ENCODE measurements at places on chromosomes 3 and 15.

GRCh38 chr15:59178151-59178695, 28.4 kb upstream of the LDHAL6B start:
- no peak for DNase-seq

GRCh38 chr15:80887148-80887547, 102.5 kb downstream of the MESD start:
- DNase-seq = no peak

DNA sequence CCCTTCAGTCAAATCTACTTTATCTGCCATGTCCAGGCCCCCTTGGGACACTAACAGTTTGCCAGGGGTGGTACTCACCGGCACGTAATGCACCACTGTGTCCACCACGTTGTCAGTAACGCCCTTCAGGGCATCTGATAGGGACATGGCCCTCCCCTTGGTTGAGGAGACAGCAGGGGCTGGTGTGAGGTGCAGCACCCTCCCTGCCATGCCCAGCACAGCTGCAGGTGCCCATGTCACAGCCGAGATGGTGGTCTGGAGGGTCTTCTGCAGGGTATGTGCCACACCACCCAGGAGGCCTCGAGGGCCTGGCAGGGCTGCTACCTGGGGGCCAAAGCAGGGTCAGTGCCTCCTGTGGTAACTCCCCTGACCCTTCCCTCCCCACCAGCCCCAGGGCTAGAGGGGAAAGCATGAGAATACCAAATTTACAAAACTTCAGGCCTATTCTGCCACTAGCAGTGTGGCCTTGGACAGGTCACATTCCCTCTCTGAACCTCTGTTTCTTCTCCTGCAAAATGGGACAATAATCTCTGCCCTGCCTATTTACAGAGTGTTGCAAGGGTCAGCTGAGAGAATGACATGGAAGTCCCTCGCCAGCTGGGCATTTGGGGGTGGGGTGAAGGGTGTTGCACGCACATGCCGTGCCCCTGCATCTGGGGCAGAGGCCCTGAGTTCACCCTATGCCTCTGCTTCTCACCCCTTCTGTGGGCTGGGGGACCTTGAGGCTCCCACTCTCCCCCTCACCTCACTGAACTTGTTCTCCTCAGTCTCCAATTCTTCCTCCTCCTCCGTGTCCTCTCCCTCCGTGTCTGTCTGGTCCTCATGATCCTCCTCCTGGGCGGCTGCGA, 11.8 kb upstream of the KIF7 start:
- no peak for DNase-seq

DNA sequence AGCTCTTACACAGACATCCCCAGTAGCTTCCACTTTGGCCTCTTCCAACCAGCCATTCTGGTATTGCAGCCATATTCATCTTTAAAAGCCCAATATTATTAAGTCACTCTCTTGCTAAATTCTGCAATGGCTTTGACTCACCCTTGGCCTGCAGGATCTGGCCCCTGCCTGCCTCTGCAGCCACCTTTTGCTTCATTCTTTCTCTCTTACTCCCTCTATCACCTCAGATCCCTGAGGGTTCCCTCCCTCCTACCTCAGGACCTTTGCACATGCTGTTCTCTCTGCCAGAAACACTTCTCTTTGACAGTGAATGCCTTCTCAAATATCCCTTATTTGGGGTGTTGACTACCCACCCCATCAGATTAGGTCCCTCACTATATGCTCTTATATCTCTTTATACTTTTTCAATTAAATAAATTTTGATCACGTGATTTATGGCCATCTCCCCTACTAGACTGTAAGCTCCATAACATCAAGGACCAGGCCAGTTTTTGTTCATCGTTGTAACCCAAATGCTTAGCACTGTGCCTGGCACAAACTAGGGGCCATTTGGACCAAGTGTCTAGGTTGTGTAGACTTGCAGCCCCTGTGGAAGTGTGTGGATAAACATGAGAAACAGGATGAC, 32.3 kb upstream of the UBE2Q2 start:
- DNase-seq = no peak

DNA sequence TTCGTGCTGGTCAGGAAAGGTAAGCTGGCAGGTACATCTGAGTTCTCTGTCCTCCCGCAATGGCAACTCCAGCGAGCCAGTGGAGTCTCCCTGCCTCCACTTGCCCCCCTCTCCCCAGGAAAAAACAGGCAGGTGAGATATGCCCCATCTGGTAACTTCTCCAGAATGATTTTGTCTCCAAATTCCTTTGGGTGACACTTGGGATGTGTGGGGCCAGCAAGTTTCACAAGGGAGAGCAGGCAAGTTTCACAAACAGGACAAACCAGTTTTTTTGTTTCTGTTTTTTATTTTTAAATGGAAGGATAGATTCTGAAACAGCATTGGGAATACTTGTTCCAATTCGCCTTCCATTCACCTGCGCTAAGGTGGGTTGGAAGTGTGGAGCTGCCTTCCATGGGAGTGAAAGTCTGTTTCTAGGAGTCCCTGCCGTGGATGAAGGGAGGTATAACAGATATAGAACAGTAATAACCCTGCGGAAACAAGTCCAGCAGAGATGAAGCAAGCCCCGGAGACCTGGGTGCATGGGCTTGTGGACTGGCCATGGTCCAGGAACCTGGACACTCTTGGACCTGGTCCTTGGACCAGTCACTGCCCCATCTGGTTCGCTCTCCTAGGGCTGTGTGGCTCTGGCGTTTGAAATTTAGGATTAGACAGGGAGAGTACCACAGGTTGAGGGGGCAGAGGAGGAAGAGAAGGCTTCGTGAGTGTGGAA, 22.9 kb upstream of the KIF23 start:
- DNase-seq = no peak

GRCh38 chr3:150744041-150744918, 18.7 kb downstream of the SIAH2 start:
- no peak for DNase-seq

DNA sequence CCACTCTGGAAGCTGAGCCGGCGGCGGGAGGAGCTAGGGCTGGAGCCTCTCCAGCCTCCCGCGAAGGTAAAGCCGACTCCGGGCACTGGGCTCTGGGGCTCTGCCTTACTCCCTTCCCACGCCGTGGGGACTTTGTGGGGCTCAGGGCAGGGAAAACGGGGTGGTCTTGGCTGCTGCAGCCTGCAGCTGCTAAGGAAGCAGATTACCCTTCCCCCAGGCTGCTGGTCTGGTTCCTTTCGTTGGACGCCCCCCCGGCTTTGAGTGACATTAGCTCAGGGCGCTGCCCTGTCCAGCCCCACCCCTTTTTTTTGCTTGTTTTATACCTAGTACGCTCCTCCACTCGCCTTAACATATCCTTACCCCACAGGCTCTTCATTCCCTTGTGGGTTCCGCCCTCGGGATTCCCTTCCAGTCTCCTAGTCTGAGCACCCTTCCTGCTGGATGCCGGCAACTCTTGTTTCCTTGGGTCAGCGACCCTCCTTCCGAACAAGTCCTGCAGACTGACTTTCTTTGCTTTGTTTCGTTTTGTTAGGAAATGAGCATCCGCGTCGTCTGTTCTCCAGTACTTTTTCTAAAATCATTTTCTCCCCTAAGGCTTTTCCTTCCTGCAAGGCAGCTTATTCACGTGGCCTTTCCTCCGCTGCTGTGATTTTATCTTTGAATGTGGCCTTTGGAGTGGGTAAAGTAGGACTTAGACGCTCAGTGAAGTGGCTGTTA, 551 bp downstream of the DNAJC13 start:
- DNase-seq = peak; percentile 56

DNA sequence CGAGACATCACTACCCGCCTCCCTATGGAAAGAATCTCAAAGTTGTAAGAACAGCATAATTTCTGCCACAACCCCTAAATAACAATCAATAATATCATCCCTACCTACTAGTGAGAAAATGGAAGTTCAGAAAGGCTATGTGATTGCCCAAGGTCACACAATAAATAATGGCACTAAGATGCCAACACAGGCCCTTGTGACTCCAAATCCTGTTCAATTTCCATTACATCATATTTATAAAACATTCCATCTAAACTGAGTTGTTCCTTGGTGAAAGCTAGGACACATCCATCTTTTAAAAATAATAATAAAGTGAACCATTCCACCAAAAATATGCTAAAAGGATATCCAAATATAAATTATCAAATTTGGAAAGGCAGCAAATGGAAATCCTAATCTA, 144.6 kb downstream of the MAGI1 start:
- no peak for DNase-seq

DNA sequence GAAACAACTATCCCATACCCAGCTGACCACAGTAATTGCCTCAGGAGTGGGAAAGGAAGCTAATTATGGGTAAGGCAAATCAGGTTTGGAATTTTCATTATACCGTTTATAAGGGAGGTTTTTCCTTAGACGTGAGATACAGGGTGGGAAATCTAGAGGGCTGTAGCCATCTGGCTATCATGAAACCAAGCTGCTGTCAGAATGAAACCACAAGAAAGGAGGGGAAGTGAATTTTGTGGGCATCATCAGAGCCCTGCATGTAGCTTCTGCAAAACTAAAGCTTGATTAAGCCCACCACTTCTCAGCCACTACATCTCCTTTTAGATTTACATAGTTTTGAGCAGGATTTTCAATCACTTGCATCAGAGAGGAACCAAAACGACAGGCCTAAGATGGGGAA, 893.5 kb downstream of the TUSC7 start:
- no peak for DNase-seq

DNA sequence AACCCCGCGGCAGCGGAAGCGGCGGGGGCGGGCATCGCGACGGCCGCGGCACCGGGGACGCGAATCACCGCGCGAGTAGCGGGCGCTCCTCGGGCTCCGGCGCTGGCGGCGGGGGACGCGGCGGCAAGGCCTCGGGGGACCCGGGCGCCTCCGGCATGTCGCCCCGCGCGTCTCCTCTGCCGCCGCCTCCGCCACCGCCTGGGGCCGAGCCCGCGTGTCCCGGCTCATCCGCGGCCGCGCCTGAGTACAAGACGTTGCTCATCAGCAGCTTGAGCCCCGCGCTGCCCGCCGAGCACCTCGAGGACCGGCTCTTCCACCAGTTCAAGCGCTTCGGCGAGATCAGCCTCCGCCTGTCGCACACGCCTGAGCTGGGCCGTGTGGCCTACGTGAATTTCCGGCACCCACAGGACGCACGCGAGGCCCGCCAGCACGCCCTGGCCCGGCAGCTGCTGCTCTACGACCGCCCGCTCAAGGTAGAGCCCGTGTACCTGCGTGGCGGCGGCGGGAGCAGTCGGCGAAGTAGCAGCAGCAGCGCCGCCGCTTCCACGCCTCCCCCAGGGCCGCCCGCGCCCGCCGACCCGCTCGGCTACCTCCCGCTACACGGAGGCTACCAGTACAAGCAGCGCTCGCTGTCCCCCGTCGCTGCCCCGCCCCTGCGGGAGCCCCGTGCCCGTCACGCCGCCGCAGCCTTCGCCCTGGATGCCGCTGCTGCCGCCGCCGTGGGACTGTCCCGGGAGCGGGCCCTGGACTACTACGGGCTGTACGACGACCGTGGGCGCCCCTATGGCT, 675 bp downstream of the RBM15B start:
- no peak for DNase-seq

DNA sequence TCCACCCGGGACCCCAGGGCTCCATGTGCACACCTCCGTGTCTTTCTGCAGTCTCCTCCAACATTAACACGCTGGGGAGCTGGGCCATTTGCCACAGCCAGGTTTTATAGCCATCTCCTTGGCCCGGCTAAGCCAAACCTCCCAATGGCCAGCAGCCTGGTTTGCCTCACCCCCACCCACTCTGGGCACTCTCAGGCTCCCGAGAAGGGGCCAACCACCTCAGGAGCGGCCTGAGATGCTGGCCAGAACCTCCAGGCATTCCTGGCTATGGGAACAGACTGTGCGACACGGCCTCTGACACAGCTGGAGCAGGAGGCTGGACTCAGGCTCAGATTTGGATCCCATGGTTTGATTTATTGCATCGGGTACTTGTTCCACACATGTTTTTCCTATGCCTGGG, 289.7 kb downstream of the RPLP1 start:
- DNase-seq = no peak

DNA sequence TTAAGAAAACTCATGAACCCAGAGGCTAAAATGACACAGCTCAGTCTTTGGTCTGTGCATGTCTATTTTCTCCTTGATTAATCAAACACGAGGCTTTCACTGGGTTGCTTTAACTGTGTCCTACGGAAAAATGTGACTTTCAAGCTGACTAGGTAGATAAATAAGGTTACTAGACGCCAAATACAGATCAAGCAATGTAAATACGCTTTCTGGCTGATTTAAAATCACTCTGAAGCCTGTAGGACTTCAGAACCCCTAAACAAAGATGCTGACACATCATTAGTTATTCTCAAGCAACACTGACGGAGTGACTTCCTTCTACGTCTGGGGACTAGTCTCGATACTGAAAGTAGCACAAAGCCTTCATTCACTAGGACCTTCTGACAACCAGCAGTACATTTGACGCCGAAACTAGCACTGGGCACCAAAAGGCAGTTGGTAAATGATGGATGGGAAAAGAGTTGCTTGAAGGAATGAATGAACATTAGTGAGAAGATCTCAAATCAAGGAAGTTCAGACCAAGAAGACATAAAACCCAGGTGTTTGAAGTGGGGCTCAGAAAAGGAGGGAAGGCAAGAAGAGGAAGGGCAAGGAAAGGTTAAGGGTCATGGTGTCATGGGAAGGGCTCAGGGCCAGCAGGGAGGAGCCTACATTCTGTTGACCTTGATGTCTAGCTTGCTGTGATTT, 67.1 kb upstream of the CDV3 start:
- no peak for DNase-seq

- DNase-seq = no peak
Observed at GRCh38 chr3:157310329-157311052, 126.2 kb upstream of the PTX3 start.

DNA sequence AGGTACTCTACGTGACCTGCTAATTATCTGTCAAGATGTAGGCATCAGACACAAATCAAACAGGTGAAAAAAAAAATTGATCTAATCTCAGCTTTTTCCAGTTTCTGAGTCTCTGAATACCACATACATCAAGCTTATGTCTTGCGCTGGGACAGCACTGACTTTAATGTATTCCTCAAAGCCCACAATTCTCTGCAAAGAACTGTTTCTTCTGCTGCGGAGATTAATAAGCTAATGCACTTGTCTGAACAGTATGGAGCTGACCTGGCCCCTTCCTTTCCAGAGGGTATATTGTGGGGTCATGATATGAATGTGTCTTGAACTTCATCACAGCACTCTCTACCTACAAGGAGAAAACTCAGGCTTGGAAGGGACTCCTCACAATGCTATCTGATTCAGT, 87.8 kb downstream of the FOXB1 start:
- DNase-seq = no peak

DNA sequence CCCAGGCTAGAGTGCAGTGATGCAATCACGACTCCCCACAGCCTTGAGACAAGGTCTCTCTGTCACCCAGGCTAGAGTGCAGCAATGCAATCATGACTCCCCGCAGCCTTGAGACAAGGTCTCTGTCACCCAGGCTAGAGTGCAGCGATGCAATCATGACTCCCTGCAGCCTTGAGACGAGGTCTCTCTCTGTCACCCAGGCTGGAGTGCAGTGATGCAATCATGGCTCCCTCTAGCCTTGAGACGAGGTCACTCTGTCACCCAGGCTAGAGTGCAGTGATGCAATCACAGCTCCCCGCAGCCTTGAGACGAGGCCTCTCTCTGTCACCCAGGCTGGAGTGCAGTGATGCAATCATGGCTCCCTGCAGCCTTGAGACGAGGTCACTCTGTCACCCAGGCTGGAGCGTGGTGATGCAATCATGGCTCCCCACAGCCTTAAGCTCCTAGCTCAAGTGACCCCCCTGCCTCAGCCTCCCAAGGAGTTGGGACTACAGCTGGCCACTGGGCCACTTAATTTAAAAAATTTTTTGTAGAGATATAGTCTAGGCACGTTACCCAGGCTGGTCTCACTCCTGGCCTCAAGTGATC, 26.1 kb downstream of the TFRC start:
- no peak for DNase-seq

Data from NCI-H1105 (cell line).